ENCODE measurements at places on chromosomes 4 and X. TPM values are rescaled to one million over a fixed set of nuclear protein-coding genes. Genes with fewer than 3 reads are reported as not detected.
A peak's percentile ranks its signal among the peaks of the same experiment; 100 is the strongest.

- DNase-seq, result no peak
These were observed 174.6 kb upstream of the NRK start for GRCh38 chrX:105647749-105648148.

DNA sequence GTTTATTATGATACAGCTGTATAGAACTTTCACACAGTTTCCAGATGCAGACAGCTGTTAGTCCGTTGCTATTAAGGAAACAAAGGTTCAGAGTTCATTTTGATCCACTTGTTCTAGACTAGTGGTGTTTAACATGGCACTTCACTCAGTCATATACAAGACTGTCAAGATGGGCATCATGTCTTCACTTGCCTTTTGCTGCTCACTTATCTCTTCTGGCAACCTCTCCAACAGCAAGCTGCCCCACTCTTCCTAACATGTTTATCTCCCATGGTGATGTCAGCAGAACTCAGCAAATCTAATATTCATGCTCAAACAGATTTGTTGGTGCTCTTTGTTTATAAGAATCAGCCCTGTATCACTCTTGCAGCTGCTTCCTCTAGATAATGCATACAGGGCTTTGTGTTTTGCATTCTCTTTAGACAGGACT lies 236.2 kb upstream of the HAND2 start:
- no peak for DNase-seq

Gene CPZ
- 31.3 TPM for total RNA-seq

DNA sequence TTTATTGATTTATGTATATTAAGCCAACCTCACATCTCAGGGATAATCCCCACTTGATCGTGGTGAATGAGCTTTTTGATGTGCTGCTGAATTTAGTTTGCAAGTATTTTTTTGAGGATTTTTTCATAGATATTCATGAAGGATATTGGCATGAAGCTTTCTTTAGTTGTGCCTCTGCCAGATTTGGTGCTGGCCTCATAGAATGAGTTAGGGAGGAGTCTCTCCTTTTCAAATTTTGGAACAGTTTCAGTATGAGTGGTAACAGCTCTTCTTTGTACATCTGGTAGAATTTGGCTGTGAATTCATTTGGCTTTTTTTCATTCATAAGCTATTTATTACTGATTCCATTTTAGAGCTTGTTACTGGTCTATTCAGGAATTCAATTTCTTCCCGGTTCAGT lies 197.2 kb upstream of the NDST4 start:
- peak; percentile 33 for DNase-seq

- no peak for DNase-seq
These were observed 2.6 kb upstream of the UXT start for GRCh38 chrX:47661539-47661938.

DNA sequence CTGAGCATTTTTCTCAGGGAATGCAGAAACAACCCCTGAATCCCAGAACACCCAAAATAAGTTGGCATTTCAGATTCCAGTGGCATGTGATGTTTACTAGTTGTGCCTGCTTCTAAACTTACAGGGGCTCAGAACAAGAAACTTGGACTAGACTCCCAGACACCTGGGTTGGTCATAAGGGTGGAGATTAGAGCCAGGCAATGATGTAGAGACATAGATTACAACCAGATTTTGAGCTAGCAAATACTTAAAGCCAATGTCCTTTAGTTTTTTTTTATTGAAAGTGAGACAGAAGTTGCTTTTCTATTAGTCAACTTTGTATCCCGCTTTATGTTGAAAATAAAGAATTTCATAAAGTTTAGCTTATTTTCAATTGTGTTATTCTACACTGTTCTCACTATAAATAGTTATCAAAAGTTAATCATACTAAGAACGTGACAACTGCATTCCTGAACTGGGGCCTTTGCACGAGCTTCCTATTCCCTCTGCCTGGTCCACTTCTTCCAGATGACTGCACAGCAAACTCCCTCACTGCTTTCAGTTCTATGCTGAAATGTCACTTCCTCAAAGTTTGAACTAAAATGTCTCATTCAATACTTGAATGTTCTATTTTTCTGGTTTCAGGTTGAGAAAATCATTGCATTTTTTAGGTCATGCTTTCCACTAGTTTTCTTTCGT lies 224.7 kb upstream of the PPP1R2C start:
- DNase-seq, result no peak

- no peak for DNase-seq
These were observed at the start of gene MAGEB6 for GRCh38 chrX:26192204-26192603. TSS of gene MAGEB6 (plus strand) at chrX:26192440. CDS start at chrX:26193847, 1,407 bp downstream.

GRCh38 chrX:16445166-16445752 lies 204.7 kb upstream of the S100G start:
- peak; percentile 47 for DNase-seq

GRCh38 chr4:88008122-88008742 lies 797 bp downstream of the PKD2 start:
- peak; percentile 66 for DNase-seq

Gene RIPPLY1
- total RNA-seq, result not detected

GRCh38 chrX:45669715-45670340 lies 469.2 kb upstream of the DIPK2B start:
- DNase-seq, result no peak

Gene EMCN
- not detected for total RNA-seq

Gene VSIG4
- not detected for total RNA-seq

GRCh38 chr4:3879681-3880614 lies 113.8 kb downstream of the ADRA2C start:
- DNase-seq, result no peak

Gene PFKFB1
- total RNA-seq, result 0.16 TPM

GRCh38 chr4:173883821-173884220 lies 353.8 kb upstream of the HAND2 start:
- no peak for DNase-seq

Gene HERC5
- total RNA-seq, result 1.5 TPM

DNA sequence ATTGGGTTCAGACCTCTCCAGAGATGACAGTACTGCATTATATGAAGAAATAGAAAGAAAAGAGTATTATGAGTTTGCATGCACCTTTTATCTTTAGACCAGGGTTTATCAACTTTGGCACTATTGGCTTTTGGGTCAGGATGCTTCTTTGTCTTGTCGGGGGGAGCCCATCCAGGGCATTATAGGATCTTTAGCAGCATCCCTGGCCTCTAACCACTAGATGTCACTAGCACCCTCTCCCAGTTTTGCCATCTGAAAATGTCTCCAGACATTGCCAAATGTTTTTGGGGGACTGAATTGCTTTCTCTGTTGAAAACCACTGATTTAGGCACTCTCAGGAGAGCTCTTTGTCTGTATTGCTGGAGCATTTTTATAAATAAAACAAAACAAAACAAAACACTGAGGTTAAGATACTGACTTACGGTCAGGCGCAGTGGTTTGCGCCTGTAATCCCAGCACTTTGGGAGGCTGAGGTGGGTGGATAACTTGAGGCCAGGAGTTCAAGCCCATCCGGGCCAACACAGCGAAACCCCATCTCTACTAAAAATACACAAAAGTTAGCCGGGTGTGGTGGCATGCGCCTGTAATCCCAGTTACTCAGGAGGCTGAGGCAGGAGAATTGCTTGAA lies 23.6 kb downstream of the CA5B start:
- peak; percentile 33 for DNase-seq

- no peak for DNase-seq
These were observed 176.2 kb downstream of the MID1 start for GRCh38 chrX:10444204-10444603.

GRCh38 chr4:52173470-52174045 lies 122.5 kb downstream of the SPATA18 start:
- peak; percentile 30 for DNase-seq

DNA sequence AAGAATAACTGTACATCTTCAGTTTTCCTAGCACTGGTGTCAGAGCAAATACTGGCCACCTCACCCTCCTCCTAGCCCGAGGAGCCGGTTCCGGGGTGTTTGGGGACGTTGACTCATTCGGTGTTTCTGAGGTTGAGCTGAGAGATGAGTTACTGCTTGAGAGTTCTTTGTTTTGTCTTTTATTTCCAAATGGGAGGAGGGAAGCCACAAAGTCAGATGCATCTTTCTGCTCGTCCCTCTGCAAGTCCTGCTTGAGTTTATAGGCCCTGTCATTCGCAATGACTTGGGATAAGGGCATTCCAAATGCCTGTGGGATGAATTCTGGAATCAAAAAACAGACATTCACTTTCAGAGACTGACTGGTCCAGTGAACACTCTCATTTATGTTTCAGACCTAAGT lies 77.5 kb downstream of the HCCS start:
- DNase-seq, result peak; percentile 59

DNA sequence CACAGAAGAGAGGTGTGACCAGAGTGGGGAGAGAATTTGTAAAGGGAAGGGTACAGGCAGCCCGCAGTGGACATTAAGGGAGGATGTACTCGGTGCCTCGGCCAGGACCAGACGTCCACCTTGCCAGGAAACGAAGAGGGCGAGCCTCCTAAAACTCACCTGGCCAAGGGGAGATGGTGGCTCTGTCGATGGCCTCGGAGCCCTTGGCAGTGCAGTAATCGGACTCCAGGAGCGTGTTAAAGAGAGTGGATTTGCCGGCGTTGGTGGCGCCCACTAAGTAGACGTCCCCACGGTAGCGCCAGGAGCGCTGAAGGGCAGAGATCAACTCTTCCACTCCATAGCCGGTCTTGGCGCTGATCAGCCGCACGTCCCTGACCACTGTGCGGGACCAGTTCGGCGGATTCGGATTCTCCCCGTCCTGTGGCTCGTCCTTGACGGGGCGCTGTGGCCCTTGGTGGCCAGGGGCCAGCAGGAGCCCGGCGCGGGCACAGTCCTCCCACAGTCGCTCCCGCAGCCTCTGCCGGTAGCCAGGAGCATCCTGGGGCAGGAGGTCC lies 1.0 kb downstream of the NOA1 start:
- no peak for DNase-seq

Measured in myocyte (in vitro differentiated cells).